NCI-H2107 (cell line): ENCODE measurements at places on chromosomes 5 and 9.

DNA sequence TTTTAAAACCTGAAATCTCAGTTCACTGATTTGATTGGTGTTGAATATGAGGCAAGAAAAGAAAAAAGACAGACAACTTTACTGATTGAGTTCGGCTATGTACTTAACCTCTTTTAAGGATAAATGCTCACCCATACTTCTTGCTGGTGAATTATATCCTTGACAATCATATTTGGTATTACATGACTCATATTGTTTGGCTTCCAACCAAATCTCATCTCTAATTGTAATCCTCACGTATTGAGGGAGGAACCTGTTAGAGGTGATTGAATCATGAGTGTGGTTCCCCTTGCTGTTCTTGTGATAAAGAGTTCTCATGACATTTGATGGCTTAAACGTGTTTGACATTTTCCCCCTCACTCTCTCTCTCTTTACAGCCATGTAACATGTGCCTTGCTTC is 255.6 kb upstream of the IZUMO3 start:
- DNase-seq: no peak

- DNase-seq: no peak
Observed at GRCh38 chr9:28648723-28649122, 1075.4 kb upstream of the C9orf72 start.

- no peak for DNase-seq
Observed at GRCh38 chr5:148397968-148398595, 14.3 kb downstream of the FBXO38 start.

- no peak for DNase-seq
Observed at GRCh38 chr5:37714756-37715155, 125.1 kb downstream of the GDNF start.
